ENCODE measurements at places on chromosomes 2 and 18. TPM values are rescaled to one million over a fixed set of nuclear protein-coding genes. Genes with fewer than 3 reads are reported as not detected.
A peak's percentile ranks its signal among the peaks of the same experiment; 100 is the strongest.

The NT5DC4 gene
- polyA plus RNA-seq: not detected

DNA sequence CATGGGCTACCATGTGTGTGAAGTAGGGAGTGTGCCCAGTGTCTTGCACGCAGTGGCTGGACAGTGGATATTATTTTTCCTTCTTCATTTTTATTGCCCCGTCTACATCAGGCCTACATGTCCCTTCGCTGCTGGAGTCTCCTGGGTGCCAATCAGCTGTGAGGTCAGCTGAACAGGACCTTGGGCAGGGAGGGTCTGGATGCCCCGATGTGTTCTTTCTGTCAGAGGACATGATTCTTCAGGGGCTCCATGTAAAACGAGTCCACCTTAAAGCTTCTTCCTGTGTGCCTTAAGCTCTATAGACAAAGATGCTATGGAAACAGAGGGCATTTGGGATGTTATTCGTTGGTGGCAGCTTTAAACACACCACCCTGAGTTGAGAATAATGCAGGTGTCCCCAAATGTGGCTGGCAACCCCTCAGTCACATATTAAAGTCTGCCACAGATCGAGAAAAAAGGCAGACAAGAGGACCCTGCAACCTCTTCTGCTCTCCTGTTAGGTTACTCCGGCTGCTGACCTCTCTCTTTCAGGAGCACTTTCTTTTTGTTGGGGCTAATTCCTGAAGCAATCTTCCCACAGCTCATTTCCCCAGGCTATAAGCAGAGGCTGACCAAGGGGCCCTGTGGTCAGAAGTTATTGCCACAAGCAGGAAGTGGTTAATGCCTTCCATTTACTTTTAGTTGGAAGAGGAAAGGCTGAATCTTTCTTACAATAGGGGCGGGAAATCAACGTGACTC lies 20.0 kb downstream of the GREB1 start:
- no peak for DNase-seq

- DNase-seq: no peak
Measured at GRCh38 chr18:55002261-55002660, 43.0 kb upstream of the CCDC68 start.

The PRKAG3 gene
- polyA plus RNA-seq: 33.6 TPM

The GALNT13 gene
- 0.43 TPM for polyA plus RNA-seq

The SIGLEC15 gene
- polyA plus RNA-seq: 0.13 TPM

The CREG2 gene
- polyA plus RNA-seq: 3.6 TPM

- DNase-seq: no peak
Measured at GRCh38 chr2:225190987-225191386, 148.7 kb upstream of the DOCK10 start.

The VWA3B gene
- 1.8 TPM for polyA plus RNA-seq

- no peak for DNase-seq
Measured at GRCh38 chr2:48607307-48608014, 10.2 kb upstream of the GTF2A1L start.

DNA sequence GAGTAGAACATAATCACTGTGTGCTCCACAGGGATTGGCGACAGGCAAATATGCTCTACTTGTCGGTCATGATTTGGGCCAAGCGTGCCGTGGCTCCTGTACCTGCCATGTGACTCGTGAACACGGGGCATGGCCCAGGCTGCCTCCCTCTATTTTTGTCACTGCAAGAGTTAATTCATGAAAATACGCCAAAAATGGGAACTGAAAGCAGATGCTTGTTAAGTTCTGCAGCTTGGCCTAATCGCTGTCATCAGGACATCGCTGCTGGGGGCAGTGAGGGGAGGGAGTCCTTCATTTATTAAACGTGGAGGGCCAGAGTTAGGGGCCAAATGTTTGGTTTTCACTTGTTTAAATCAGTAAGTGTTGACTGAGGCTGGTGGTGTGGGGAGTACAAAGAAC lies 177.8 kb downstream of the BCL2 start:
- DNase-seq: no peak

DNA sequence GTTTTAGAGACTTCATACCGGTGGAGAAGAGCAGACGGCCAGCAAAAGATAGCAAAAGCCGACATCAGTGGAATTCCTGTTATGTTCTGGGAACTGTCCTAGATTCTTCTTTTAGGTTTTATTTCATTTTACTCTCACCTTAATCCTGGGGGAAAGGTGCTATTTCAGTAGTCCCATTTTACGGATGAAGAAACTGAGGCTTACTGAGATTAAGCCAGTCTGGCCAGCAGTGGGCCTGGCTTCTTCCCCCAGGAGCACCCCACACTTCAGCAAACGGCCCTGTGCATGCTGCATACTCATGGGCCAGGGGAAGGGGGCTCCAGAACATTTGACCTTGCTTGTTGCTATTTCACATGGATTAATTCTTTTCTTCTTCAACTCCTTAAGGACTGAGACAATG lies 56.7 kb downstream of the NTSR2 start:
- no peak for DNase-seq

The RFTN2 gene
- 18.5 TPM for polyA plus RNA-seq

The CSRNP3 gene
- polyA plus RNA-seq: 11.9 TPM

DNA sequence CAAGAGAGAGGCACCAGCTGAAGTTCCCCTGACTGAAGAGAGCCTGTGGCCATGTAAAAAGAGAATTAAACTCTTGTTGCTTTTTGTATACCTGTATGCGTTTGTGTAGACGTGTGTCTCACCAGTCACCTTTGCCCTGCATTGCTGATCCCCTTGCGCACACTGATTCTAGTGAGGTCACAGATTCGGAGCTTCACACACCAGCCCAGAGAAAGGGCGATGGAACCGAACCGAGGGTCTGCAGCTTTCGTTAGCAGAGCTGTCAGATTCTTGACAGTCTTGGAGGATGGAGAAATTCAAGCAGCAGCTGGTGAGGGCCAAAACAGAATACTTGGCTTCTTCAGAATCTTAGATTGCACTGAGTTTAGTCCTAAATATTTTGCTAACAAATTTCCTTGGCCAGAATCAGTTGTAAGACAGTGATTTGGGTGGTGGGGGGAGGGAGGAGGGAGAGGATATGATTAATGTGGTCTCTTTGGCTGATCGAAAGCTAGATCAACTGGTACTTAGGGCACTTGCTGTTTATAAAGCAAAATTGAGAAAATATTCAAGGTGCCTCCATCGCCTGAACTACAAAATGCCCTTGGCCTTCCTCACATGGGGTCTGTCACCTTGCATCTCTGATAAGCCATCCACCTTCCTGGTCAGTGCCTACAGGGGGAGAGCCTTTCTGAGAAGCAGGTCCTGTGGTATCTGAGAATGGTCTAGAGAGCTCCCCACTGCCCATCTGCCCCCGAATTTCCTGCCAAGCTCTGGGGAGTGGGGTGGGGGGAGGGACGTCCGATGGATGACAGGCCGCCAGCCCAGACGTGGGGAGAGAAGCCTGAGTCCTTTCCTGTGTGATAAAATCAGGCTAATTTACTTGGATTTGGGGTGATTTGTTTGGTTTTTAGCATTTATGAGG lies 123.5 kb downstream of the CABLES1 start:
- DNase-seq: no peak

GRCh38 chr18:2882201-2882600 lies 35.4 kb downstream of the EMILIN2 start:
- DNase-seq: no peak

DNA sequence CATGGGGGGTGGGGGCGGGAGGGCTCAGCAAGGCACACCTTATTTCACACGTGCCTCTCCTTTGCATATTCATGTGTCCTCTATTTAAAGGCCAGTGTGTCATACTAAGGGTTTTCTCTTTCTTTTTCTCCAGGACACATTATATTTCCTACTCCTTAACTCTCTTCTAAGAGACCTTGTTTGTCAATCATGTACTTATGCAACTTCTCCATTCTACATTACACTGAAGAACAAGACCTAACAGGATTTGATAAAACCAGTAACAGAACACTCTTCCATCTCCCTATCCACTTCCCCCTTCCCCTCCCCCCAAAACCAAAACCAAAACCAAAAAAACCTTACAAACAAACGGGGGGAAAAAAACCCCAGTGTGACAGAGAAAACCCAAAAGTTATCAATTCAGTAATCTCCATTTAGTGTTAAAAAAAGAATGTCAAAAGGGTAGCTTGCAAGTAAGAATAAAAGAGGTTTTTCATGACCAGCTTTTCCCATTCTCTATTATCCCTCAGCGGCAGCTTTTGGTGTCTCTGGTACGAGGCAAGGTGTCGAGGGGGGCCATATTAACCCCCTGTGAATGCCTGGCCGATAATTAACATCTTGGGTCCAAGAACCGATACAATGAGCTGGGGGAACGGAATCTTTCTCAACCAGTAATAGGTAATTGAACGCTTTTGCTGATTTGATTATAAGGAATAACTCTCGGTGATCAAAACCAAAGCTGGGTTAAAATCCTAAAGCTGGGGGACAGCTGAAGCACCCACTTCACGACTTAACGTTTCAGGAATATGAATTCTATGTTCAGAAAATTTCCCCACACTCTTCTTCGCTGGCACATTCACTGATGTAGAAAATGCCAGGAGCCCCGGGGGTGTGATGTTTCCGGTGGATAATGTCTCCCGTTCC lies 191.0 kb upstream of the TCF4 start:
- peak; percentile 36 for DNase-seq

The MYOM1 gene
- 623 TPM for polyA plus RNA-seq

GRCh38 chr2:134491771-134492441 lies 226.9 kb downstream of the TMEM163 start:
- no peak for DNase-seq

DNA sequence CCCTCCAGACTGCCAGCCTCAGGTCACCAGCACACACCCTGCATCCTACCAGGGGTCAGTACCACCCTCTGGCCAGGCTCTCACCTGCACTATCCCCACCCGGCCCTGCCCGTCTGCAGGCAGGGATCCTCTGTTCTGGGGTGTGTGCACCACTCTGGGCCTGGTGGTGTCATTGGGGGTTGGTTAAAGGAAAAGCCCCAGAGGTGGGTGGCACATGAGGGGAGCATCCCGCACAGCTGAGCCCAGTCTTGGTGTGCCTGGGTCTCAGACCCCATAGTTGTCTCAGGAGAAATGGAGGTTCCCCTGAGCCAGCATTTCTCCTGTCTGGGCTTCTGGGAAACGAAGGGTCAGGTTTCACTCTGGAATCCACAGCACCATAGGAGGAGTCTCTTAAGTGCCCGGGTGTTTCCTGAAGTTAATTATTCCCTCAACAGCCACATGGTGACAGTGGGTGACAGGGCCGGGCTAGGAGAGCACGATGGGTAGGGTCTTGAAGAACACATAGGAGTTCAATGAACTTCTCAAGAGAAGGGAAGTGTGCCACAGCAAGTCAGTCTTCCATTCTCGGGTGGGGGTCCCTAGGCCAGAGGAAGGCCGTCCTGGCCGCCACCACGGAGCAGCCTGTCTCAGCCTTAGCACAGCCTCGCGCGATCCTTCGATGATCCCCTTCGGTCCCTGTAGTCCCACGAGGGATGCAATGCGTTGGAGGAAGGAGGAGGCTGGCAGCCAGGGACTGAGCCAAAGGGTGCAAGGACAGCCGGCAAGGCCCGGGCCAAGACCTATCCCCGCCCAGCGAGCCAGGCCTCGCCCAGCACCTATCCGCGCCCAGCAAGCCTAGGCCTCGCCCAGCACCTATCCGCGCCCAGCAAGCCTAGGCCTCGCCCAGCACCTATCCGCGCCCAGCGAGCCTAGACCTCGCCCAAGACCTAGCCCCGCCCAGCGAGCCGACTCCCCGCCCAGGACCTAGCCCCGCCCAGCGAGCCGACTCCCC lies 1.1 kb upstream of the FARP2 start:
- peak; percentile 28 for DNase-seq

The COLEC12 gene
- not detected for polyA plus RNA-seq

The NEU4 gene
- polyA plus RNA-seq: 3.7 TPM

GRCh38 chr2:216829533-216829932 lies 30.3 kb downstream of the TNP1 start:
- DNase-seq: peak; percentile 68

GRCh38 chr2:231379266-231380215 lies 16.0 kb upstream of the B3GNT7 start:
- DNase-seq: no peak

The CD8B gene
- not detected for polyA plus RNA-seq

GRCh38 chr2:109229094-109229675 lies 100.2 kb downstream of the SH3RF3 start:
- no peak for DNase-seq

DNA sequence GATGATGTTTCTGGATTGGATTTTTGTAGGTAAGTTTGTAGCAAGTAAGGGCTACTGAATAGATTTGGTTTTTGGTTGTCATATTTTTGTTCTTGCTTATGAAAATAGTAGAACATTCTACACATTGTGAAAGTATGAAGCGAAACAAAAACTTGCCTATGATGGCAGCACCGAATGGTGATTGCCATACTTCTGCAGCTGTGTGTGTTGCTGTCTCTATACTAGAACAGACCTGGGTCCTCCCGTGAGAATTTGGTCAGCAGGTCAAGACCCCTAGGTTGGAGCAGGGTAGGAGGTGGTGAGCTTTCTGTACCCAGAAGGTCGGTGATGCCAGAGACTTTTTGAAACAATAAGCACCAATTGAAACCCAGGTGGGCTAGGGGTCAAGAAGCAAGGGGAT lies 322.6 kb downstream of the PRKCE start:
- DNase-seq: no peak

GRCh38 chr18:39305766-39306165 lies 1740.2 kb upstream of the CELF4 start:
- no peak for DNase-seq

DNA sequence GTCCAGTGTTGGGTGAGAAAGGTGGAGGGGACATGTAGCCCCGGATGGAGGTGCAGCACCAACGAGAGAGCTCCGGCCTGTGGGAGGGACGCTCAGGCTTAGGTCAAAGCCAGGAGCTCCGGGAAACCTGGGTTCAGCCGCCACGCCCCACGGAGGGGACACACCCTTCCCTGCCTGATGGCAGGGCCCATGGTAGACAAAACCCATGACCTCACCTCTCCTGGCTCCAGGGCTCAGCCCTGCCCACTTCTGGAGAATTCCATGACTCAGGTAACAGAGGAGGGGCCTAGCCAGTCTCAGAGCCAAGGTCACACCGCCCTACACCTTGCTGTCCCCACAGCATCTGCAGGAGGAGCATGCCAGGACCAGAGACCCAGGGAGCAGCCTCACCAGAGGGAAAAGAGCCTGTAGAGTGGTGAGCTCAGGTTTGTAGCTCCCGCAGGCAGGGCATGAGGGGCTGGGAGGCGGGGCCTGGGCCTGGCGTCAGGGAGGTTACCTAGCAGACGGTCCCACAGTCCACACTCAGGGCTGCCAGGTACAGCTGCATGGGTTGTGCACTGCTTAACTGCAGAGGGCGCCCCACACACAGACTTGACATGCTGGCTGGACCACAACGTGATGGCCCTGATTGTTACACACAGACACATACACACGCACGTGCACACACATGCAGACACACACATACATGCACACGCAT lies 70.8 kb upstream of the SMAD7 start:
- no peak for DNase-seq

The DOK6 gene
- 4.7 TPM for polyA plus RNA-seq

The DTNB gene
- polyA plus RNA-seq: 7.0 TPM

- no peak for DNase-seq
Measured at GRCh38 chr2:158202161-158202815, 100.6 kb downstream of the UPP2 start.

The KRCC1 gene
- 40.3 TPM for polyA plus RNA-seq
